ENCODE measurements at places on chromosomes 7 and 10. TPM values are rescaled to one million over a fixed set of nuclear protein-coding genes. Genes with fewer than 3 reads are reported as not detected.
A peak's percentile ranks its signal among the peaks of the same experiment; 100 is the strongest.

CNNM2 gene
- 8.6 TPM for total RNA-seq

- no peak for DNase-seq
Observed at GRCh38 chr7:20786779-20787659, at the start of gene SP8. Gene SP8 (minus strand): TSS chr7:20786886. CDS start chr7:20786798, 88 bp downstream.

GRCh38 chr10:10831085-10831484, 186.6 kb upstream of the CELF2 start:
- DNase-seq, result peak; percentile 83

- DNase-seq, result no peak
Observed at GRCh38 chr7:130930681-130931080, 196.7 kb upstream of the KLF14 start.

GRCh38 chr10:68871731-68872342, 29.3 kb upstream of the DDX50 start:
- DNase-seq, result peak; percentile 76
